ENCODE measurements at places on chromosomes 11 and 22.

DNA sequence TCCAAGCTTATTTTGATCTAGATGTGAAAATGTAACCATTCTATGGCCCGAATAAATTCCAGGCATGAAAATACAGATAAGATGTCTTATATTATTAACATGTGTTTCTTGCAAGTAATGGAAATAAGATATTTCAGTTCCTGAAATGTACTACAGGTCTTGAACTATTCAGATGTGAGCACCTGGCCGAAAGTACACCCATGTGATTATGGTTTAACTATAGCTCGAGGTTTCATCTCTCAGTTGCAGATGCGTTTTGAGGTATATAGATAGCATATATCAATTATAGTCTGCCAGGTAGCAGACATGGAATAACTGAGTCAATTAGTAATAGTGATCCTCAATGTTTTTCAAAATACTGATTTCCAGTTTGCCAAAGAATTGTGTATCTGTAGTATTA lies 68.3 kb downstream of the DDIAS start:
- no peak for DNase-seq

DNA sequence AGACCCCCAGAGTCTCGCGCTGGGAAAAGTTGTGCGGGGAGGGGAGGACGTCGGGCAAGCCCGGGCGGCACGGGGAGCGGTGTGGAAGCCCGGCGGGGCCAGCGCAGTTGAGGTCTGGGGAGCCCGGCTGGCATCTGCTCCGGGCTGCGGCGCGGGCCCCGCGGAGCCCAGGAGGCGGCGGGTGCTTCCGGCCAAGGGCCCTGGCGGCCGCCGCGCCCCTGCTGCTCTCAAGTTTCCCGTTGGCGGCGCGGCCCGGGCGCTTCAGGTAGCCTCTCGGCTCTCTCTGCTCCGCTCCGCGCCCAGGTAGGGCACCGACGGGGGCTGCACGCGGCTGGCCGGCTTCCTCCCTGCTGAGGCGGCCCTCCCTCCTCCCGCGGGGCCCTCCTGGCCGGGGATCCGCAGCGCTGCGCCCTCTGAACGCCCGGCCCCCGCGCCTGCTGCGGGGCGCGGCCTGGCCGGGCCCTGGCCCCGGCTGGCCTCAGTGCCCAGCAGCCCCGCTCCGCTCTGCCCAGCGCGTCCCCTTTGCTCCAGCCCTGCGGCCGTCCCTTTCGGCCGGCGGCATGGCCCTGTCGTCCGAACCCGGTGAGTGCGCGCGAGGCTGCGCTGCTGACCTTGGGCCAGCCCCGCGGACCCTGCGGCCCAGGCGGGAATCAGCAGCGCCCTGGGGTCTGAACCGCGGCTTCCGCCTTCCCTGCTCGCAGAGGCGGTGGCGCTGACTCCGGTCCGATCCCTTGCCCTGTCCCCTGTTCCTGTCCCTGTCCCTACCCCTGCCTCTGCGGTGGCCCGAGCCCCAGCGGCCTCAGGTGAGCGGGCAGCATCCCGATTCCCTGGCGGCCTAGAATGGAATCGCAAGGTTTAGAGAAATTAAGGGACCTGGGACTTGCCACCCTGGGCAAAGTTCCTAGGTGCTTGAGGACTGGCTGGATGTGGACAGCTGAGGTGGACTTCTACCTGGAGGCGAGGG lies 4.3 kb upstream of the AMPD3 start:
- no peak for DNase-seq

DNA sequence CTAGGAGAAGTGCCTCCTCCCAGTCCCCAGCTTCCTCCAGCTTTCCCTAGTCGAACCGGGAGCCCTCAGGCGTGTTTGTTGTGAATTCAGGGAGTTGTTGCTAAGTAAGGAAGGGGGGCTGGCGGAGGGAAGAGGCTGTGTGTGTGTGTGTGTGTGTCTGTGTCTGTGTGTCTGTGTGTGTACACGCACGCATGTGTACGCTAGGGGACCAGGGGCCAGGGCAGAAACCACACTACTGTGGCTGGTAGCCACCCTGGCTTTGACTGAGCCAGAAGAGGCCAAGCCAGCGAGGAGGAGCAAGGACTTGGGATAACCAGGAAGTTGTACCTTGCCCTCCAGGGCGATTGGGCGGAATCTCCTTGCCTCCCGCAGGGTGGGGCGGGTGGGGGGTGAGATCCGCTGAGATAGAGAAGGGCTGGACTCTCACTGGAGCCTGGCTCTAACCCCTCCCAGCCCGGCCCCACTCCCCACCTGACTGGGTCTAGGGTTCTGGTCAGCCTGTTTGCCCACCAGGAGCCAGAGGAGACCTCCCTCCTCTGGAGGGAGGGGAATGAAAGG lies 7.5 kb downstream of the BCL9L start:
- DNase-seq, result no peak

DNA sequence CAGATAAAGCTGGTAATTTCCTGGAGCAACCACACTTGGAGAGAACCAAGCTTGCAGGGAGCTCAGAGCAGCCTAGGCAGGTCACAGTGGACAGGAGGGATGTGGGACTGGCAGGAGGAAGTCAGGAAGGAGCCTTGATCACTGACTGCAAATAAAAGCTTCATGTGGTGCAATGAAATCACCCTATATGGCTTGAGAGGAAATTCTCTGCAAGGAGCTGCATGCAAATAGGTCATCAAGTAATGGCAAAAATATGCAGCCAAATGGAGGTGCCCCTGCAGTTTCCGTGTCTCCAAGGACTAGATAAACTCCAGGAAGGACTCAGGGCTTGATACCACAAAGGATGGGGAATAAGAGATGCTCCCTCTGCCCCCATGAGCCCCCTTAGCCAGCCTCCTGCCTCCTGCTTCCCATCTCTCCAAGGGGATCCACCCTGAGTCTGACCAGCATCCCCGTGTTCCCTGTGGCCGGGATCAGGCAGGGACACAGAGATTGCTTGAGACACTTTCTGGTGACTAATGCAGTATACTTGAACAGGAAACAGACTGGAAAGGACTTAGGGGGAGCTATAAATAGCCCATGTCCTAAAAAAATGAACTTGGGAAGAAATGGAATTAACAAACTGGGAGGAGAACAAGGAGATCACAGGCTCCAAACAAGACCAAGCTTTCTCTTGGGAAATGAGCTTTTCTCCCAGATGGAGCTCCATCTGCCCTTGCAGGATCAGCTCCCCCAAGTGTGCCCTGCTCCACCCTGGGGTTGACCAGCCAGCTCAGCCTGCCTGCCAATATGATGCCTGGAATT lies 23.9 kb upstream of the MICAL2 start:
- no peak for DNase-seq

Measured in hypothalamus (tissue), 51 donors.